ENCODE measurements at places on chromosomes 5 and 9.

DNA sequence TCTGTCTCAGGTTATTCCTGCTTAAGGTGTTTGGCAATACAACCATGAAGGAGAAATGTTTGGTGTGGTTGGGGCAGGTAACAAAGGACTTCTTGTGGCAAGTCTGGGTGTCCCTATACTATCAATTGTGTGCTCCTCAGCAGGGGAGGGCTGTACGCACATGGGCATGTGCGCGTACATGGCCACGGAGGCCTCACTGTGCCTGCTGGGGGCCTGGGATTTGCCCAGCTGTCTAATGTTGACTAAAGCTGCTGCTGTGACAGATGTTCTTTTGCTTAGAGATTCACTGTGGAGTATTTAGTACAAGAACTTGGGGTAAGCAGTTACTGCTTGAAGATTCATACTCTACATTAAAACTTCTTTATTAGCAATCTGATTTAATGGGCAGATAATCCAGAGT is 97.5 kb downstream of the HSPA4 start:
- no peaks in the 10 kb centered on the region for H3K36me3 ChIP-seq
- H3K4me3 ChIP-seq = no peak overlapping the region
- no peaks in the 10 kb centered on the region for H3K27me3 ChIP-seq
- H3K27ac ChIP-seq = no peak overlapping the region
- H3K4me1 ChIP-seq = no peaks in the 10 kb centered on the region

GRCh38 chr9:99660191-99660636 is 161.5 kb upstream of the NR4A3 start:
- H3K4me3 ChIP-seq = no peak overlapping the region
- H3K27ac ChIP-seq = no peak overlapping the region
- DNase-seq = no peak
- no peaks in the 10 kb centered on the region for H3K4me1 ChIP-seq
- no peaks in the 10 kb centered on the region for H3K36me3 ChIP-seq

GRCh38 chr5:56148453-56148971 is 84.6 kb downstream of the ANKRD55 start:
- H3K27me3 ChIP-seq = no peaks in the 10 kb centered on the region
- no peaks in the 10 kb centered on the region for H3K36me3 ChIP-seq
- no peak overlapping the region for H3K4me3 ChIP-seq
- DNase-seq = no peak
- H3K27ac ChIP-seq = no peak overlapping the region
- peaks cover 27% of the 10 kb centered on the region for H3K4me1 ChIP-seq

- no peak overlapping the region for H3K4me3 ChIP-seq
- no peak overlapping the region for H3K27ac ChIP-seq
- no peaks in the 10 kb centered on the region for H3K27me3 ChIP-seq
These were observed 22.0 kb downstream of the CCNH start for GRCh38 chr5:87390576-87391199.

DNA sequence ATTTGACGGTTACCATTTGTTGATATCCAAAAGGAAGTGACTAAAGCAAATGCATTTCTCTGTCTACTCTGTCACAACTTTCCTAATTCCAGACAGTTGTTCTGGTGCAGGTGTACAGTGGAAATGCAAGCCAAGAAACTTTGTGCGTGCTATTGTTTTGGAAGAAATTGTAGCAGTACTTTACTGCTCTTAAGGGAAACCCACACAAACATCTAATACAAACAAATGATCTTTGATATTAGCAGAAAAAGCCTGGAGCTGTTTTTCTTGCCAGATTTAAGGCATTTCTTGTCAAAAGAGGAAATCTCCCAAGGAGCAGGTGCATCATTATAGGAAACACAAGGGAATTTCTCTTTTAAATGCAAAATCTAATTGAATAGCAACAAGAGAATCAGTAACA is 2.0 kb downstream of the SNCAIP start:
- H3K4me3 ChIP-seq = no peak overlapping the region
- no peak overlapping the region for H3K27ac ChIP-seq
- H3K36me3 ChIP-seq = no peaks in the 10 kb centered on the region
- DNase-seq = no peak
- H3K4me1 ChIP-seq = no peaks in the 10 kb centered on the region
- no peaks in the 10 kb centered on the region for H3K27me3 ChIP-seq

GRCh38 chr5:180315762-180316212 is 23.9 kb upstream of the MAPK9 start:
- no peaks in the 10 kb centered on the region for H3K27me3 ChIP-seq
- H3K4me1 ChIP-seq = no peaks in the 10 kb centered on the region
- DNase-seq = peak; percentile 73
- H3K27ac ChIP-seq = no peak overlapping the region

- no peak overlapping the region for H3K4me3 ChIP-seq
- H3K27me3 ChIP-seq = no peaks in the 10 kb centered on the region
- no peaks in the 10 kb centered on the region for H3K4me1 ChIP-seq
These were observed 190.3 kb downstream of the TMEM167A start for GRCh38 chr5:82886911-82887310.

GRCh38 chr9:135344523-135344901 is 135.1 kb upstream of the PPP1R26 start:
- no peak overlapping the region for H3K27ac ChIP-seq
- H3K27me3 ChIP-seq = peaks cover 100% of the 10 kb centered on the region
- no peaks in the 10 kb centered on the region for H3K4me1 ChIP-seq
- H3K4me3 ChIP-seq = no peak overlapping the region
- no peaks in the 10 kb centered on the region for H3K36me3 ChIP-seq
- no peak for DNase-seq

- DNase-seq = peak; percentile 7
- no peaks in the 10 kb centered on the region for H3K4me1 ChIP-seq
- H3K27ac ChIP-seq = no peak overlapping the region
- peak overlapping the region; percentile 28 for H3K4me3 ChIP-seq
- no peaks in the 10 kb centered on the region for H3K27me3 ChIP-seq
- no peaks in the 10 kb centered on the region for H3K36me3 ChIP-seq
These were observed 474.9 kb upstream of the CDH10 start for GRCh38 chr5:25119650-25120049.

DNA sequence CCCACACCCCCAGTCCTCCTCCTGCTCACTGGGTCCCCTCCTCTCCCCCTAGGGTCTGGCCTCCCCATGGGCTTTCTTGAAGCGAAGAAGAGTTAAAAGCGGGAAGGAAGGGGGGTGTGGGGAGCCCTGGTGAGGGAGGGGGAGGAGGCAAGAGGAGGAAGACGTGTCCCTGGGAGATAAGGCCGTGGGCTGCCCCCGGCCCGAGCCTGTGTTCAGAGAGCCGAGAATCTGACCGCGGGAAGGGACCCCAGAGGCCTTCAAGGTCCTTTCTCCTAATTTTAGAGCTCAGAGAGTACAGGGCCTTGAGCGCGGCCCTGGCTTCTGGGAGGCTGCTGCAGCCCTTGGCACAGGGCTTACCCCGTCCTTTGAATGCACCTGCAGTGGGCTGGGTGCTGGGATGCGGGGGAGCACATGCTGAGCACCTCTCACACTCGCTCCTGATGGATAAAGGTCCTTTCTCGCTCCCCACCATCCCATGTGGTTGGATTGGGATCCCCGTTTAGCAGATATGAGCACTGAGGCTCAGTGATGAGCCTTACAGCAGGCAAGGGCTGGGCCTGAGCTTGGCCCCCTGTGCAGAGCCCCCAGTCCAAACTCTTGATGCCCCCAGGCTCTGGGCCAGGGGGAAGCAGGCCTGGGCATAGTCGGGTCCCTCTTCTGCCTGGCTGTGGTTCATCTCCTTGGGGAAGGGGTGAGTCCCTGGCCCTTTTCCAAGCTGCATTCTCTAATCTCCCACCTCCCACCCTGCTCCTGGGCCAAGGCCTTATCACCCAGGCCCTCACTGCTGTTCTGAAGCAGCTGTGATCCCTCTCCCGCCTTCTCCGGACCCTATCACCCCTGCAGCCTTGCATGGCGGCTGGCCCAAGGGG is 5.9 kb downstream of the GFI1B start:
- no peaks in the 10 kb centered on the region for H3K4me1 ChIP-seq
- no peak overlapping the region for H3K27ac ChIP-seq
- H3K36me3 ChIP-seq = no peaks in the 10 kb centered on the region
- H3K4me3 ChIP-seq = no peak overlapping the region

- no peak for DNase-seq
- H3K4me3 ChIP-seq = no peak overlapping the region
- peaks cover 35% of the 10 kb centered on the region for H3K4me1 ChIP-seq
- no peak overlapping the region for H3K27ac ChIP-seq
These were observed 44.1 kb upstream of the ERBIN start for GRCh38 chr5:65882278-65882677.

GRCh38 chr9:17837965-17838364 is 259.1 kb downstream of the SH3GL2 start:
- H3K4me1 ChIP-seq = no peaks in the 10 kb centered on the region
- H3K36me3 ChIP-seq = no peaks in the 10 kb centered on the region
- DNase-seq = no peak
- H3K4me3 ChIP-seq = no peak overlapping the region
- no peak overlapping the region for H3K27ac ChIP-seq

DNA sequence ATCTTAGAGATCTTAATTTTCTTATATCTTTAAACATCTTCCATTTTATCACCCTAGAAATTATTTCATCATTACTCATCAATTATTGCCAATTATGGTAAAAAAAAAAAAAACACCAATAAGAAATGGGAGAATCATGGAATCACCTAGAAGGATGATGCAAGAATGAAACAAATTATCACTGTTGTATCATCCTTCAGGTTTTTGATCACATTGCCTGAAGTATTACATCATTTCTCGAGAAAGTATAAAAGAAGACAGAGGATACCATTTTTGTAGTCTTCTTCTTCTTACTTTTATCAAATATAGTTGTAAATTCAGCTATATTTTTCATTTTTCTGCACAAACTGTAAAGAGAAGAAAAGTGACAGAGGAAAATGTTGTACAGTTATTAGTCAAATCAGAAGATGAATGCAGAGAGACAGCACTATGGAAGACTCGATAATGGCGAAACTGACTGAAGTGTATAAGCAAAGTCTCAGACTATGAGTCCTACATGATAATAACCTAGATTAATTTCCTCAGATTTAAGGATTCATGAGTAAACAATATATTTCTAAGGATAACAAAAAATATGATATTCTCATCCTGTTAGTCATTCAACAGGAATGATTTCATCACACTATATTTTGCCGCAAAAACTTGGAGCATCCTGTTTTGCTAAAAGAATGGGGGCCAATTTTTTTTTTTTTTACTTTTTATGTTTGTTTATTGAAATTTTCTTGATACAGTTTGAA is 5.9 kb upstream of the STC2 start:
- H3K27ac ChIP-seq = peak overlapping the region; percentile 97
- peak; percentile 85 for DNase-seq
- H3K36me3 ChIP-seq = no peaks in the 10 kb centered on the region
- H3K27me3 ChIP-seq = no peaks in the 10 kb centered on the region
- peaks cover 67% of the 10 kb centered on the region for H3K4me1 ChIP-seq

DNA sequence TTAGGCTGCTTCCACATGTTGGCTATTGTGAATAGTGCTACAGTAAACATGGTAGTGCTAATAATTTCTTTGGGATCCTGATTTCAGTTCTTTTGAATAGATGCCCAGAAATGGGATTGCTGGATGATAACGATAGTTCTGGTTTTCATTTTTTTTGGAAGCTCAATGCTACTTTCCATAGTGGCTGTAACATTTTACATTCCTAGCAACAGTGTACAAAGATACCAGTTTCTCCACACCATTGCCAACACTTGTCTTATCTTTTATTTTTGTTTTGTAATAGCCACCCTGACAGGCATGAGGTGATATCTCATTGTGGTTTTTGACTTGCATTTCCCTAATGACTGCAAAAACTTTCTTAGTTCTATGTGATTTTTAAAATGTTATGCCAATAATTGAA is 68.8 kb upstream of the LRRC70 start:
- no peak overlapping the region for H3K27ac ChIP-seq
- DNase-seq = no peak
- no peaks in the 10 kb centered on the region for H3K27me3 ChIP-seq
- no peaks in the 10 kb centered on the region for H3K4me1 ChIP-seq
- H3K36me3 ChIP-seq = no peaks in the 10 kb centered on the region

DNA sequence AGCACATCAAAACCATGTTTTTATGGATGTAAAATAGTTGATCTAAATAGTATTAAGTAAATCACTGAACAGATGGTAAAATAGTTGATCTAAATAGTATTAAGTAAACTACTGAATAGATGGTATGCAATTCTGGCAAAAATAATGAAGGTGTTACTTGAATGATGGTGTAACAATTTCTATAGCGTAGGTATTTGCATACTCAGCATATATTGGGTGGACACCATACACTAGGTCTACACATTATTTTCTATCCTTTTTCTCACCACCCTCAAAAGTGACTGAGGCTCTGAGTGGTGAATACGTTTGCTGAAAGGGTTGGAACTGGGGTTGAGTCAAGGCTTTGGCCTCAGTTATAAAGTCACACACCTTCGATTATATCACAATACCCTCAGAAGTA is 81.3 kb downstream of the ATP10B start:
- no peak overlapping the region for H3K27ac ChIP-seq
- DNase-seq = no peak
- H3K4me1 ChIP-seq = no peaks in the 10 kb centered on the region
- H3K36me3 ChIP-seq = no peaks in the 10 kb centered on the region

DNA sequence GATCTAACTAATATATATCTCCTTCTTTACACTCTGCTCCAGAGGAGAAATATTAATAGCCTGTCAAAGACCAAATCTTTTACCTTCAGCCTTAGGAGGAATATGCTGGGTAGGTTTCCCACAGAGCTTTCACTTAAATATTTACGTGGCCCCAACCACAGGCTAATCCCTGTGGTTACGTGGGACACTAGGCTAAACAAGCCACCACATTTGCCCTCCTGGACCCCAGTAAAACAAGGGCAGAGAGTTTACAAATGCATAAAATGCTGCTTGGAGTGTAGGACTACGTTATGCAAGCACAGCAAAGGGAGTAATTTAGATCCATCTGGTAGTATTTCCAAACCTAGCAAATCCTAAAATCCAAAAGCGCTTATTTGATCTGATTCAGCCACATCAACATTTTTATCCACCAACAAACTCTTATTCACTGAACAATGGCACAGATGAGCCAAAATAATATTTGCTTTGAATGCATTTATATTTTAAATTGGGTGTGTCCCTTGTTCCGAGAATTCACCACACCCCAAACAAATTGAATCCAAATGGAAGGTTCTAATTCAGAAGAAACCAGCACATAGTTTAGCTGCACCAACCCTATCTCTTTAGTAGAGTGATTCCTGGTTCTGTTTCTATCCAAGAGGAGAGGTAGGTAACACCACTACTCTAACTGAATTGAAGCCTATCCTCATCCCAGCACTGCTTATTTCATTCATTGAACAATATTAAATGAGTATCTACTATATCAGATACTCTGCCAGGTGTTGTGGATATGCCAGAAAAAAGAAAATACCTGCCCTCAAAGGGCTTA is 179.0 kb downstream of the TSSK1B start:
- H3K27ac ChIP-seq = no peak overlapping the region
- H3K4me3 ChIP-seq = no peak overlapping the region
- DNase-seq = no peak

- no peaks in the 10 kb centered on the region for H3K4me1 ChIP-seq
- no peak overlapping the region for H3K27ac ChIP-seq
- DNase-seq = no peak
- H3K4me3 ChIP-seq = no peak overlapping the region
- no peaks in the 10 kb centered on the region for H3K27me3 ChIP-seq
- H3K36me3 ChIP-seq = no peaks in the 10 kb centered on the region
These were observed 187.4 kb upstream of the SLC24A2 start for GRCh38 chr9:19976226-19976625.
